ENCODE measurements at places on chromosomes 1 and 21.

- H3K4me1 ChIP-seq: no peaks in the 10 kb centered on the region
- H3K27ac ChIP-seq: no peak overlapping the region
- H3K4me3 ChIP-seq: no peak overlapping the region
These were observed 29.0 kb downstream of the ZSWIM5 start for GRCh38 chr1:45177452-45177851.

DNA sequence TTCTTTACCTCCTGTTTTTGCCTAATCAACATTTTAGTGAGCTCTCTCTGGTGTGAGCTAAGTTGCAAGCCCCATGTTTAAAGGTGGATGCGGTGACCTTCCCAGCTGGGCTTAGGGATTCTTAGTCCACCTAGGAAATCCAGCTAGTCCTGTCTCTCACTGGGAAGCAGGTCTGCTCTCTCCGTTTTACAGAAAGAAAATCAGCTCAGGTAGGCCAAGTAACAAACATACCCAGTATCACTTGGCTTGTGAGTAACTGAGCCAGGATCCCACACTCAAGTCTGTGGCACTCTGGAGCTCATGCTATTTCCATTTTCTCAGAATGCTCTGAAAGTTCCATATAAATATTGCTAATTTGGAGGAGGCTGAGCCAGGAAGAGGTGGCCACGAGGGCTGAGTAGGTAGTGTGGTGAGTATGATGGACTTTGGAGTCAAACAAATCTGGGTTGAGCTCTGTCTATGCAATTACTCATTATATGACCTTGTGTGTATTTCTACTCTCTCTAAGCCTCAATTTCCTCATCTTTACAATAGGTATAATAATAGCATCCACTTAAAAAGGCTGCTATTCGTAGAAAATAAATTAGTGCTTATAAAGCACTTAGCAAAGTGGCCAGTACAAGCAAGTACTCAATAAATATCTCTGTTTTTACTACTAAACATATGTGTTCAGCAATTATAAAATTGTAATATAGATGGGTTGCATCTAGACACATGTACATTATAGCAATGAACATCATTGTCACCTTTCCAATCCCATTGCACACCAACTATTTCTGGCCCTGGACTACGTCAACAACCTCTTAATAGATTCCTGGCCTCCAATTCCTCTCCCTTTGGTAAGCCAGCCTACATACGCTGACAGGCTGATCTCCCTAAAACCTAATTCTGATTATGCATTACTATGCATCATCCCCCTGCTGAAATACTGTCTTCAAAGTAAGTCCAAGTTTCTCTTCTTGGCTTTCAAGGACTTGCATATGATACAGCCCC lies 32.7 kb upstream of the DHCR24 start:
- H3K27ac ChIP-seq: no peak overlapping the region
- no peak for ATAC-seq
- H3K36me3 ChIP-seq: no peaks in the 10 kb centered on the region
- peaks cover 20% of the 10 kb centered on the region for H3K27me3 ChIP-seq
- no peak overlapping the region for H3K4me3 ChIP-seq
- H3K4me1 ChIP-seq: no peaks in the 10 kb centered on the region

DNA sequence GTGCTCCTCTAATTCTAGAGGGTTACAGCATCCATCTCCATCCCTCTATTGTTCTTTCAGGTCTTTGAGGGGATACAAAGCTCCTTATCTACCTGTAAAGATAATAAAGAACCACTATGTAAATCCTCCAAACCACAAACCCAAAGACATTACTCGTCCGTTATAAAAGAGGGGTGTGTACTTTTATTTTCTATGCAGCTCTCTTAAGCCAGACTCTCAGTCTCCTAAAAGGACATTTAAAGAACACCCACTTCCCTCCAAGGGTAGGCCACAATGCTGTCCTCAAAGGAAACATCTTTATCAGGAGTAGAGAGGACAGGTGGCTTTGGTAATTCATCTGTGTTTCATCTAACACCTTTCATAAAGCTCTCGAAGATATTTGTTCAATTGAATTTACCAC lies 67.9 kb upstream of the DYNLT5 start:
- H3K4me1 ChIP-seq: no peaks in the 10 kb centered on the region
- H3K36me3 ChIP-seq: no peaks in the 10 kb centered on the region
- peaks cover 14% of the 10 kb centered on the region for H3K27me3 ChIP-seq
- ATAC-seq: no peak
- H3K27ac ChIP-seq: no peak overlapping the region

DNA sequence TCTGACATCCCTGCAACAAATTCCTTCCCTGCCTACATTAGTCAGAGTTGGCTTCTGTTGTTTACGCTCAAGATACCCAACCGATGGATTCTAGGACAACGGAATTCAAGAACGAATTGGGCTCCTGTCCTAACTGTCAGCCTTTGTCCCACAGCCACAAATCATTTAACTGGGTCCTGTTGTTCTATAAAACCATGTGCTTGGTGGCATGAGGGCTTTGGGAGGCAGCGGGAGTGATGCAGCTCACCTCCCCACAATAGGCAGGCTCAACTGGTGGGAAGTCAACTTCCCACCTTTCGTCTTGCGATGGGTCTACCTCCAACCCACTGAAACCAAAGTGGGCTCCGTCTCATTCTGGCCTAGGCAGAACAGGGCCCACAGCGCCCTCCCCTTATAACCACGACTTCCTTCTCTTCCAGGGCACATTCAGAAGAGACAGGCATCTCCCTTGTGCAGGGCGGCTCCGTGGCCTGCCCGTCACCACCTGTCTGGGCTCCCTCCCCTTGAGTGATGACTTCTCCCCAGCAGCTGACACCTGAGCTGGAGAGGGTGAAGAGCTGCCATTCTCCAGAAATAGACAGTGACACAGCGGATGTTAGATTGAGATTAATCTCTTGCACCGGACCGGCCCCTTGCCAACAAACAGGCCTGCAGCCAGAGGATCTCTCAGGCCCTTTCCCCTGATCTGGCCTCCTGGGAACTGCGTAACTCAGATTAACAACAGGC lies 26.5 kb downstream of the LRRC38 start:
- H3K27ac ChIP-seq: no peak overlapping the region
- H3K27me3 ChIP-seq: peaks cover 25% of the 10 kb centered on the region
- no peak overlapping the region for H3K4me3 ChIP-seq
- no peaks in the 10 kb centered on the region for H3K4me1 ChIP-seq
- H3K36me3 ChIP-seq: no peaks in the 10 kb centered on the region
- no peak for ATAC-seq

GRCh38 chr1:225371366-225372010 lies 56.4 kb downstream of the LBR start:
- H3K36me3 ChIP-seq: no peaks in the 10 kb centered on the region
- H3K27me3 ChIP-seq: peaks cover 12% of the 10 kb centered on the region
- no peak overlapping the region for H3K27ac ChIP-seq

DNA sequence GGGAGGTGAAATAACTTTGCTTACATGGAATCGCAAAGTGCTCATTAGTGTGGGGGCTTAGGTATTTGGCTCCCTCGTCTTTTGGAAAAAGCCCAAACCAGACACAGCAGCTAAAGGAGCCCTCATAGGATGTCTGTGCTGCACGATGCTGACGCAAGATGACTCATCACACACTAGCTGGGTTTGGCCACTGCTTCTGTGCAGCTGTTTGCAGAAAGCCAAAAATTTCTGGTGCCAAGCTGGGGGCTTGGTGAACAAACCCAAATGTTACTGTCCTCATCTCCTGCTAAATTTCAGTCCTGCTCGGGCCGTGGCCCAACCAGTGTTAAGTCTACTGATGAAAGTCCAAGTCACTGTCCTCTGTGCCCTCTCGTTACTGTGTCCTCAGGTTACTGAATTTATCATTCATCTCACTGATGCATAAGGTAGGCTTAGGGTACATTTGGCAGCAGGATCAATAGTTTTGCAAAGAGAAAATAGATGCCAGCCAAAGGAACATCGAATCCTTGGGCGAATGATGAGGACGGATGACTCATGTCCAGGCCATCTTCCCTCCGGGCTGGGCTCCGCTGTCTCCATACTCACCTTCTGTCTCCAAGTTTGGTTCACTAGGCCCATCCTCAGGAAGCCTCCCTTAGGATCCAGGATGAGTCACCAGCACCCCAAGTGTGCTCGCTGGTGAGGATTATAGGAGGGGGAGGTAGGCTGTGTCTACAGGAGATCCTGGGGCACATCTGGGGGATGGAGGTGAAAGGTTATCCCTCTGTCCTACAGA lies 177.7 kb downstream of the ADSS2 start:
- H3K36me3 ChIP-seq: no peaks in the 10 kb centered on the region
- H3K4me1 ChIP-seq: peaks cover 5% of the 10 kb centered on the region
- peak; percentile 72 for ATAC-seq
